ENCODE measurements at places on chromosomes 7 and 10.

- no peak for DNase-seq
Measured at GRCh38 chr10:71432956-71433767, 36.4 kb downstream of the CDH23 start.

- DNase-seq = no peak
Measured at GRCh38 chr7:99949645-99950228, 20.3 kb upstream of the GJC3 start.

GRCh38 chr7:83155407-83155806 lies 7.3 kb downstream of the PCLO start:
- DNase-seq = no peak

- no peak for DNase-seq
Measured at GRCh38 chr10:116017405-116017804, 255.6 kb downstream of the GFRA1 start.

DNA sequence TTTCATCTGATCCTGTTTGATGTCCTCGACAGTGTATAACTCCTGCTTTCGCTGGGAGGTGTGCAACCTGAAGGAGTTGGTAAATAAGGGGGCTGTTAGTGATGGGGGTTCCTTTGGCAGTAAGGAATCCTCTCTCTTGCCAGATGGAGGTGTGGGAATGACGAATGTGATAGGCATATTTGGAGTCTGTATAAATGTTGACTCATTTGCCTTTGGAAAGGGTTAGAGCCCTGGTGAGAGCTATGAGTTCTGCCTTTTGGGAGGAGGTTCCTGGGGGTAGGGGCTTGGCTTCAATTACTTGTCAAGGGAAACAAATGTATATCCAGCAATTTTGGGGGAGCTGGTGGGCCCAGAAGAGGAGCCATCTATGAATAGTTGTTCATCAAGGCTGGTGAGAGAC lies 11.4 kb upstream of the CHST3 start:
- no peak for DNase-seq

DNA sequence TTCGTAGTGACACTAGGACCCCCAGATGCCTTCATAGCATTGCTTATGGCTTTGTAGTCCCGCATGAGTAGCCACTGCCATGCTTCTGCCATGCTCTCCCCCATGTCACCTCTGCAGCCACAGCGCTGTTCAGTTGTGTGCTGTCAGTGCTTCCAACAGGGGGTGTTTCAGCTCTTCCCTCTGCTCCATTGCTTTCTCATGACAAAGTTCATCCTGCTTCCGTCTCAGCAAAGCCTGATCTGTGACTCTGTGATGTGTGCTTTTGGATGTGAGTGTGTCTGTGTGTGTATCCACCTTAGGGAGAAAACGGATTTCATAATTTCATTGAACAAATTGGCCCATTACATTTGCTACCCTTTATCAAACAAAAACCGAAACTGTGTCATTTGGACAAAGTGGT lies 134.9 kb upstream of the SAMD8 start:
- no peak for DNase-seq

DNA sequence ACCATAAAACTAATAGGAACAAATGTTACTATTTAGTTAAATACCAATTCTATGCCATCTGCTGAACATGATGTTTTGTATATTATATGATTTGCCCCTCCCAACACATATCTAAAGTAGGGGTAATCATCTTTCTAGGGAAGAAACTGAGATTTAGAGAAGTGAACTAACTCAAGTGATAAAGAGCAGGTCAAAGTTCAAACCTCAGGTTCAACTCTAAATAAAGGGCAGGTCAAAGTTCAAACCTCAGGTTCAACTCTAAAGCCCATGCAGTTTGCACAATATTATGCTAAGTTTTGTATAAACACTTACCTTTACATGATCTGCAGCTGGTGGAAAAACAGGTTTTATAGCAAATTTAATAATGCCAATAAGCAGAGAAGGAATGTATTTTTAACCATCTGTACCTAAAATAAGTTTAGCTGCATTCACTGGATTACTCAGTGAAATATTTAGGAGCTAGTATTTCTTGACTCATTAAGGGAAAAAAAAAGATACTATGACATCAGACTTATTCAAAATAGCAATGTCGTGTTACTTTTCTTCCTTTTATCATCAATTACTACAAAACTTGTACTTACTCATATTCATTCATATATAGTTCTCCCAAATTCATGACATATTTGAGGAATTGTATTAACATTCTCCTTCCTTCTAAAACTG lies 1194.3 kb upstream of the CELF2 start:
- no peak for DNase-seq

- no peak for DNase-seq
Measured at GRCh38 chr10:7365027-7365745, 45.6 kb downstream of the SFMBT2 start.

DNA sequence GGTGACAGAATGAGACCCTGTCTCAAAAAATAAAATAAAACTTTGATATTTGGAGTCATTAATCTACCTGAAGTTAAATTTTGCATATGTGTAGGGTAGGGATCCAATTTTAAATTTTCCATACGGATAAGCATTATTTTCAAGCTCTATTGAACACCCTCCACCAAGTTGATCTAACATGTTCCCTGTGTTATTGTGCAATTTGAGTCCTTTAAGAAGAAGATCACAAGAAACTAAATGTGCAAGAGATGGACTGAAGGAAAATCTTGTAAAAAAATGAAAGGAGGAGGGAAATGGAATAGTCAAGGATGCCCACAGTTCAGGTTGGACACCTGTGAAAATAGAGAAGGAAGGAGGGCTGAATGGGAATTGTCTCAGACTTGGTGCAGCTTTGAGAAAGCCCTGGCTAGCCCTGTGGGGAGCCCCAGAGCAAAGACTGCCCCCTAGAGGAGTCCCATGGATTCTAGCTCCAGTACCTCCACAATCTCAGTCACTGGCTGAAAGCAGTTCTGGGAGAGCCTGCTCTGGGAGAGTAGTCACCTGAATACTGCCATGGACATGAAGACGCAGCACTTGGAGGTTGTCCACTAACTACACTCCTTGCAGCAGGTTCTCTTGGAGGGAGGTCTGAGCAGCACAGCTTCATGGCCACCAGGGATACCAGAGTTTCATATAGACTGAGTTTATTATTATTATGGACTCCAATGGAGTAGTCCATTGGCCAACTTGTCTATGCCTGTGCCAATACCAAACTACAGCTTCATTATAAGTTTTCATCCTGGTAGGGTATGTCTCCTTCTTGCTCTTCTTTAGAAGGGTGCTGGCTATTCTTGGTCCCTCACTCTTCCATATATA lies 5.7 kb upstream of the TIAL1 start:
- no peak for DNase-seq

DNA sequence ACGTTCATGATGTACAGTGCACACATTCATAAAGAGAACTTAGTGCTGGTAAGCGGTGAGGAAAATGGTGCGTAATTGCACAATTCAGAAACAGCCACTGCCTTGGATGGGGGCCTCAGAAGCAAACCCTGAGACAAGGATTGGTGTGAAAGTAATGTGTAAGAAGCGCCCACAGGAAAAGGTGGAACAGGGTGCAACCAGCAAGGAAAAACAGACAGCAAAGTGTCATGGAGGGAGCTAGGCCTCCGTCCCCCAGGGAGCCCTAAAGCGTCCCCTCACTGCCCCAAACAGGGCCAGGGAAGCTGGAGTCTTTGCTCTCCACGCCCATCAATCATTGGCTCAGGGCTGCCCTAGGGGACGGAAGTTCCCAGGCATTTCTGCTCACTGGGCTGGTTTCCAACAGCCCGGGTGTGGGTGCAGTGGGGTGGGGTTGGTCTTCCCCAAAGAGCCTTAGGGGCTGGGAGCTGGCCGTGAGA lies 9.6 kb upstream of the C10orf105 start:
- no peak for DNase-seq

DNA sequence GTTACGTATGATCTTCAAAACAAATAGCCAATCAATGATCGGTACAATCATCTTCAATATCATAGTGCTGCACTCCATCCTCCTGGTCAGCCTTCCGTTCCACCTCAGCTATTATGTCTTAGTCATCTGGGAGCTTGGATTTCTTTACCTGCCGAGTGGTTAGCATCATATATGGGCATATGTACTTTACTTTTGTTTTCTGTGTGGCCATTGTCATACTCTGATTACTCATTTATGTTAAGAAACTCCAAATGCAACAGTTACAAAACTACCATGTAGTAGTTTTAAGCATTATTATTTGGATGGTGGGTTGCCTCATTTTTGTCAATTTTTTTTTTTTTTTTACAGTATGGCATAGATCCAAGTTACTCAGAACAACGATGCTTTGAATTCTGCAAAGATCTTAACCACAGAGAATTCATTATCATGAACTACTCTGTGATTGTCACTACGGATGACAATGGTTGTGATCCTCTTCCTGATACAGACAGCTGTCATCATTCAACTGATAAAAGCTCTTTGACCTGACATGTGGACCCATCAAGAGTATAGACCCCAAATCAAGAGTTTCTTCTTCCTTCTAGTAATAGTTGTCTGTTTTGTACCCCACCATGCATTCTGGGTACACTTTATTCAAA lies 52.1 kb upstream of the NME8 start:
- DNase-seq = no peak

DNA sequence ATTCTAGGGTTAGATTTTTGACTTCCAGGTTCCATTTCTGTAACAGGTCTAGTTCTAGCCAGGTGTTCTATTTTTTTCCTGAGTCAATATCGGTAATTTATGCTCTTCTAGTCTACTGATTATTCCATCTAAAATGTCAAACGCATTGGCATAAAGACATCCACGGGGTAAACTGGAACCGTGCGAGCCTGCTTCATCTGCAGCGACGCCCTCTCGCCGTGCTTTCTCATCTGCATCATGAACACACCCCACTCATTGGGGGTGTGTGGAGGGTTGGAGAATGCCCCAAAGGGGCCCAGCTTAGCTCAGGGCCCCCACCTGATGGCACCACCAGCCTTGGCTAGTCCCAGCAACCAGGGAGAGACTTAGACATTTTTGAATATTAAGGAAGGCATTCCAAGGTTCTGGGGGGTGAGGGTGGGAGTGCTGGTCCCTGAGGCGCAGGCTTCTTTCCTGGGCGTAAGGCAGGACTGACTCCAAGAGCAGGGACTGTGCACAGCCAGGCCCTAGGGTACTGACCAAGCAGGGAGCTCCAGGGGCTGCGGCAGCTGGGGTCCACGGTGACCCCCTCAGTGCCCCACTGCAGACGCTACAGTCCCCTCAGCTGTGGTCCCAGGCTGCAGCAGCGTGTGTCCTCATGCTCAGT lies 12.9 kb upstream of the CRYGN start:
- DNase-seq = no peak

- no peak for DNase-seq
Measured at GRCh38 chr7:17746020-17746530, 194.2 kb downstream of the SNX13 start.

DNA sequence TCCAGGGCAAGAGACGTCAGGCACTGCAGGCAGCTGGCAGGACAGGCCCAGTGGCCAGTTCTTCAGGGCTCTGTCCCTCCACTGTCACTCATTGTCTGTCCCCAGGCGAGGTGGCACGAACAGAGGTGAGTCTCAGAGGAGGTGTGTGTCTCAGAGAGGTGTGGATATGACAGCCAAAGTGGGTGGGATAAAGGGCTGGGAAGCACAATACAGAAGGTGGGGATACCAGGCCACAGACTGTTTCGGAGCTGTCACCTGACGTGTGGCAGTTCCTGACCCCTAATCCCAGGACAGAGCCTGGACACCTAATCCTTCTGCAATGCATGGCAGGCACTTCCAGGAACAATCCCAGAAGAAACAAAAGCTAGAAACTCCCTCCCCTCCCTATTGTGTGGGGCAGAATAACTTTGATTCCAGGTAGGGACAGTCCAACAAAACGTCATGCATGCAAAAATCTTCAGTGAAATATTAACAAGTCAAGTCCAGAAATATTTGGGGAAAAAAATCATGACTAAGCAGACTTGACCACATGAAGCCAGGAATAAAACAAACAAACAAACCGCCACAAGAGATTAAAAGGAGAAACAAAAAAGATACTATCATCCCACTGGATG lies 11.6 kb downstream of the KLRG2 start:
- no peak for DNase-seq

DNA sequence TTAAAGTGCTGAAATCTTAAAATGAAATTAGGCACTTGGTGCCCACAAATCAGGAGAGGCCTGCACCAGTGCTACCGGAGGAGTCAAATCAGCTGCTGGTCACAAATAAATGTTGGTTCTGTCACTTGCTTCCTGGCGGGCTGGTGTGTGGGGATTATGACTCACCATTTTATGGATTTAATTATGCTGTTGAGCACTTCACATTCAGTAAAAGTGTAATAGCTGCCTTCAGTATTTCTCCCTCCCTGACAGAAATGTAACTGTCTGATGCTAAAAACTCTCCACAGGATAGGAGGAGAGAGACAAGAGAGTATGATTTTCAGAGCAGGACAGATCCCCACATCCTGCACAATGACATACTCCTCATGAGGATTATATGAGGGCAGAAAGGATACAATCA lies 186.0 kb downstream of the JAZF1 start:
- no peak for DNase-seq

GRCh38 chr7:106957766-106958165 lies 86.7 kb upstream of the PRKAR2B start:
- DNase-seq = no peak

DNA sequence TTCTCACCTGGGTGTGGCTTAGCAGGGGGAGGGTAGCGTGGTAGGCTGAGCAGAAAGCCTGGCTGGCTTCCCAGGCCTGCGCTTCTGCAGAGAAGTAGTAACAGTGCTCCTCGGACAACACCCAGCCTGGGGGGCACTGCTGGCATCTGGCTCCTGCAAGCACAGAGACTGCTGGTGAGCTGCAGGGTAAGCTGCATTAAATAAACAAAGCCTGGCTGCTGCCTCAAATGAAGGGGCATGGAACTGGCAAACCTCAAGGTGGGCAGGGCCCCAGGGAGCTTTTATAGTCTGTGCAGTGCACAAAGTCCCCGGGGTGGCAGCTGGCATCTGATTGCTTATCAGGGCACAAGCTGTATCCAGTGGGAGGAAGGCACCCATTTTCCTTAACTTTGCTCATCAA lies 3.9 kb downstream of the KLRG2 start:
- DNase-seq = no peak

DNA sequence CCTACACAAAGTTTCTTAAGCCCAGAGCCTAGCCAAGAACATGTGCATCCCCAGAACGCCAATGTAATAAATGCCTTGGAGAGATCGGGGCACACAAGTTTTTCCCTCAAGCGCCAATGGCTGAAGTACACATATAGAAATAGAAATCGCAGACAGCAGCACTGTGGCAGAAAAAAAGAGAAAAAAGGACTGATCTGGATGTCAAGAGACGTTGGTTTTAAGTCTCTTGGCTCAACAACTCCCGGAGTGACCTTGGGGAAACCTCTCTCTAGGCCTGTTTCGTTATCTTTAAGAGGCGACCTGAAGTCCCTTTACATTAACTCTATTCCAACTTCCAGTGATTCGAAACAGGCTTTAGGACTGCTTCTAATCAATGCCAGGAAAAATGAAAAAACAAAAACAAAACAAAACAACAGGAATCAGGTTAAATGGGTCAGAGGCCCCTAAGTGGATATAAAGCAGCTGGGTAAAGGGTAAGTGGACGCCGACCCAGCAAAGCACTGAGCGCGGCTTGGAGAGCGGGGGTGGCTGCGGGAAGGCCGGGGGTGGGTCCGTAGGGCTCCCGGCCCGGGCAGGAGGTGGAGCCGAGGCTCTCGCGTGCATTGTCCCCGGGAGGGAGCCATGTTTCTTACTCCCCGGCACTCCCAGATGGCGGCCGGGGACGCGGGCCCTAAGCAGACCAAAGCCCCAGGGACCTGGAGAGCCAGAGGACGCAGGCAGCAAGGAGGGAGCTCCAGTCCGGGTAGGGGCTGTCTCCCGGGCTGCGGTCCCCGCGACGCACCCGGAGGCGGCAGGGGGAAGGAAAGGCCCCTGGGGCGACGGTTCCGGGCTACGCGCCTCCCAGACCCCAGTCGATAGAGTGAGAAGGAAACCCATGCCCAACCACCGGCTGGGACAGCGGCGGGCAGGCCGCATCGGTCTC lies 757 bp downstream of the EIF3A start:
- DNase-seq = peak; percentile 27

Measured in GM04503 (cell line).